ENCODE measurements at places on chromosomes 12 and 14. TPM values are rescaled to one million over a fixed set of nuclear protein-coding genes. Genes with fewer than 3 reads are reported as not detected.

TMEM119 gene
- total RNA-seq, result under 0.01 TPM

SLC8A3 gene
- 32.6 TPM for total RNA-seq

CKB gene
- total RNA-seq, result 44.4 TPM

AICDA gene
- total RNA-seq, result not detected

ORAI1 gene
- 93.7 TPM for total RNA-seq

SPIC gene
- not detected for total RNA-seq

GPR132 gene
- total RNA-seq, result 13.5 TPM

REM2 gene
- under 0.01 TPM for total RNA-seq

AKAP5 gene
- 0.27 TPM for total RNA-seq

POLE2 gene
- total RNA-seq, result 11.3 TPM

ADSS1 gene
- total RNA-seq, result 3.8 TPM

ACTN1 gene
- 62.5 TPM for total RNA-seq

NXPH4 gene
- not detected for total RNA-seq

GRCh38 chr14:51716610-51717009, 64.9 kb downstream of the FRMD6 start:
- no peak for DNase-seq

- no peak for DNase-seq
Measured at GRCh38 chr12:109689426-109689825, 24.2 kb upstream of the FAM222A start.

DNA sequence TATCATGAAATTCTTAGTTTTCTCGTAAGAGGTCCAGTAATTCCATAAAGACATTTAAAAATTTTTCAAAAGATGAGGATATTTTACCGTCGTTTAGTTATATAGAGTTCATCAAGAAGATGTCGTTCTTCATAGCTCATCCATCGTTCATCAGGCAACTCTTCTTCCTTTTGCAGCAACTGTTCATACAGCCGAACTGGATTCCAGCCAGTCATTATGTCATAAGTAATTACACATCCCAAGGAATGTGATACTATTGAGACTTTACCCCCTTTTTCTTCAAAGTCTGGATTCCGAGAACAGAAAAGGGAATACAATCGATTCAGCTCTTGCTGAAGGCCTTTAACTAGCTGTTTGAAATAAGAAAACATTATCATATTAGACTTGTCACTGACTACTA, 90.3 kb downstream of the DDHD1 start:
- DNase-seq, result no peak

DNA sequence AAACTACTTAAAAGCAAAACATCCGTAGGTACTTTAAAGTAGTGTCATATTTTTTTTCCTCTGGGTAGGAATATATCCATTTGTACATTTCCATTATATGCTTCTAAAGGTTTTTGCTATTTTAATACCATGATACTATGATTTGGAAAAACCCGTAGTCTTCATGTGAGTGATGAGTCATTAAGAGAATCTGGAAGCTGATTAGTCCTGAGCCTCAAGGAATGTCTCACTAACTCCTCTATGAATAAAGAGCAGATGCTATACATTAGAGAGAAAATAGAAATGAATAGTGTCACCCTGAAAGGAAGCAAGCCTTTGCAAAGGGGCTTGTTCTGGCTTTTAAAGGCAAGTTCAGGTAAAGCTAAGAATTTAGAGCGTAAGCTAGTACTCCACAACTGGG, 432.1 kb downstream of the CCDC91 start:
- no peak for DNase-seq

- no peak for DNase-seq
Measured at GRCh38 chr14:26773906-26774593, 176.2 kb upstream of the NOVA1 start.

GRCh38 chr12:2891240-2892053, 756 bp downstream of the TULP3 start:
- DNase-seq, result peak; percentile 26

DNA sequence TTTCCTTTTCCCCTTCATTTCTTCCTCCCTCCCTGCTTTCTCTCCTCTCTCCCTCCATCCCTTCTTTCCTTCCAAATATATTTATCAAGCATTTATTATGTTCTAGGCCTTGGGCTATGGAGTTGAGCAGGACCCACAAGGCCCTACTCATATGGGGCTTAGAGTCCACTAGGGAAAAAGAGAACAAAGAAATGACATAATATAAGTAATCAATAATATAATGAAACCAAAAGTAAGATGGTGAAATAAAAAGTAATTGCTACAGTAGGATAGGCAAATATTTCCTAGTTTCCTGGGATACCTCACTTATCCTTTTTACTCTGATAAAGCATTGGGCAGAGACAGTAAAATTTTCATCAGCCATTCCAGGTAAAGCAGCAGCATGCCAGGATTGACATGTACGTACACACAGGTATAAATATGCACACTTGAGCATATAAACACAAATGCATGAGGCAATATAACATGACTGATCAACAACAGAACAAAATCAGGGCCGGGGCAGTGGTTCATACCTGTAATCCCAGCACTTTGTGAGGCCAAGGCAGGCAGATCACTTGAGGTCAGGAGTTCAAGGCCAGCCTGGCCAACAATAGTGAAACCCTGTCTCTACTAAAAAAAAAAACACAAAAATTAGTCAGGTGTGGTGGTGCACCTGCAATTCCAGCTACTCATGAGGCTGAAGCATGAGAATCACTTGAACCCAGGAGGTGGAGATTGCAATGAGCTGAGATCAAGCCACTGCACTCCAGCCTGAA, 35.5 kb upstream of the CSRP2 start:
- no peak for DNase-seq

GRCh38 chr14:32733015-32733414, 205.7 kb upstream of the NPAS3 start:
- no peak for DNase-seq

- no peak for DNase-seq
Measured at GRCh38 chr14:100587086-100587762, at the start of gene BEGAIN. BEGAIN (minus strand) TSS chr14:100587417; CDS start chr14:100587290, 127 bp downstream.

GRCh38 chr12:70049596-70050360, 193.5 kb upstream of the CNOT2 start:
- DNase-seq, result no peak

- peak; percentile 45 for DNase-seq
Measured at GRCh38 chr12:101823891-101824290, 6.9 kb downstream of the GNPTAB start.

GRCh38 chr12:50271724-50272247, 11.5 kb downstream of the LIMA1 start:
- no peak for DNase-seq

- DNase-seq, result no peak
Measured at GRCh38 chr12:45125997-45126396, 75.1 kb upstream of the DBX2 start.

DNA sequence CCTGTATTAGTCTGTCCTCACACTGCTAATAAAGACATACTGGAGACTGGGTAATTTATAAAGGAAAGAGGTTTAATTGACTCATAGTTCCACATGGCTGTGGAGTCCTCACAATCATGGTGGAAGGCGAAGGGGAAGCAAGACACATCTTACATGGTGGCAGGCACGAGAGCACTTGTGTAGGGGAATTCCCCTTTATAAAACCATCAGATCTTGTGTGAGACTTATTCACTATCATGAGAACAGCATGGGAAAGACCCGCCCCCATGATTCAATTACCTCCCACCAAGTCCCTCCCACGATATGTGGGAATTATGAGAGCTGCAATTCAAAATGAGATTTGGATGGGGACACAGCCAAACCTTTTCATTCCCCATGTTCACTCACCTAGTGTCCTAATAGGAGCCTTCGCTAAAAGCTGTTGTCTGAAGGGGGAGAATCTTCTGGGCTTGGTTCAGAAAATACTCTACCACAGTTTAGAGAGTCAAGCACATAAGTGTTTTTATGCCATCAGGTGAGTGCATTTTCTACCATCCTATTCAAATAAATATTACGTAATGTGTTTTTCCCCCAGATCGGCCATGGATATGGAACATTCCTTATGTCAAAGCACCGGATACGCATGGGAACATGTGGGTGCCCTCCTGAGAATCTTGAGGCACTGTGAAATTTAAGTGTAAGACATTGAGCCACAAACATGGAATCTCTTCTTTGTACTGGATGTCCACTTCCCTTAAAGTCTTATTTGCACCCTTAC, 19.1 kb upstream of the KCNK13 start:
- DNase-seq, result no peak

GRCh38 chr12:125187148-125187745, 122.0 kb downstream of the AACS start:
- no peak for DNase-seq

DNA sequence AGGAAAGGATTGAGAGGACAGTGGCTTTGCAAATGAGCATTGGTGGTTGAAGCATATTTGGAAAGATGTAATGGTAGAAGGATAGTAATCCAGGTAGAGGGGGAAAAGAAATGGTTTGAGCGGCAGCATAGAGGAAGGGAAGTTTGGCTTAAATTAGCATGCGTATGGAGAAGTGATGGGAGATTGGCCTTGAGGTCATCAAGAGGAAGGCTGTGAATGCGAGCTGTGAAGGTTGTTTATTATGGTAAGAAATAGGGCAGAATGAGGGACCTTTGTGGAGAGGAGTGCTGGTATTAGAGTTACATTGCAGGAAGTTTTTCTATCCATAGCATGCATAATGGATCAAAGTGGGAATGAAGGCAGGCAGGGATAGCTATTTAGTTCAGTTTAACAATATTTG, 162.1 kb downstream of the TMTC2 start:
- DNase-seq, result no peak

DNA sequence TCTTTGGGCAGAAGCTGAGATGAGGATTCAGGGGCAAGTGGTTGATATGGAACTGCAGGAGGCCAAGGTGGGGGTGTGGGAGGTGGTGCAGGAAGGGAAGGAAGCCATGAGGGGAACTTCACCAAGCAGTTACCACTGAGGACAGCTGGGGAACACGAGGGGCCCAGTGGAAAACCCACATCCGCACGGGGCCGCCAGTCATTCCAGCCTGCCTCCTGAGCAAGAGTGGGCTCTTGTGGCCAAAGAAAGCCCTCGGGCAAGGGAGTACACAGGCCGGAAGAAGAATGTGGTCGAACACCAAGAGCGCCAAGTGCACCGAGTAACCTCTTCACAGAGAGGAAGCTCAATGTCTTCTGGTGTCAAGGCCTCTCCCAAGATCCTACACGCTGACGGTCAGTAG, 252.2 kb upstream of the FOXN3 start:
- DNase-seq, result no peak

DNA sequence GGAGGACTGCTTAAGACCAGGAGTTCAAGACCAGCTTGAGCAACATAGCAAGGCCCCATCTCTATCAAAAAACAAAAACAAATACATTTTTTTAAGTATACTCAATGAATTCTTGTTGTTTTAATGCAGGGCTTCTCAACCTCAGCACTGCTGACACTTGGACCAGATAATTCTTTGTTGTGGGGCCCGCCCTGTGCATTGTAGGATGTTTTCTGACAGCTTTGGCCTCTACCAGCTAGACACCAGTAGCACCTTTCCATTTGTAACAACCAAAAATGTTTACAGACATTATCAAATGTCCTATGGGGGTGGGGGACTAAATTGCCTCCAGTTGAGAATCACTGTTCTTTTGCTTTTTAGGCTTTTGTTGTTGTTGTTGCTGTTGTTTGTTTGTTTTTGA, 128.1 kb upstream of the MDM1 start:
- DNase-seq, result no peak

DNA sequence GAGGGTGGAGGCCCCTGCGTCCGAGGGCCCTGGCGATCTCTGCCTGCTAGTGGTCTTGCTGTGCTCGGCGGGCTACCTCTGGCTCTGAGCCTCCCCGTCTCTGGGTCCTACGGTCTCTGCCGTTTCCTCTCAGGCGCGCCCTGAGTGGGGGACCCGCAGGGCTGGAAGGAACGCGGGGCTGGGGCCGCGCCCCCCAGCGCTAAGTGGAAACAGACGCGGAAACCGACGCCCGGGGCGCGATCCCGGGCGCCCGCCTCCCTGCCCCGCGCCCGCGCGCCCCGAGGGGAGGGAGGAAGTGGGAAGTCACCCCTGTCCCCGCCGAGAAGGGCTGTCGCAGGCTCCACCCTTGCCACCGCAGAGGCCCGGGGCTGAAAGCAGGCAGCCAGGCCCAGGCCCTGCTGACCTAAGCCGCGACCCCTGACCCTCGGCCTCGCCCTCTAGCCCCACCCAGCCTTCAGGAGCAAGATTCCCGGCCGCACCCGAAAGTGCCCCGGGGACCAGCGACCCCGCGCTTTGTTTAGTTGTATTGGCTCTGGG, 831 bp downstream of the CRIP1 start:
- no peak for DNase-seq

DNA sequence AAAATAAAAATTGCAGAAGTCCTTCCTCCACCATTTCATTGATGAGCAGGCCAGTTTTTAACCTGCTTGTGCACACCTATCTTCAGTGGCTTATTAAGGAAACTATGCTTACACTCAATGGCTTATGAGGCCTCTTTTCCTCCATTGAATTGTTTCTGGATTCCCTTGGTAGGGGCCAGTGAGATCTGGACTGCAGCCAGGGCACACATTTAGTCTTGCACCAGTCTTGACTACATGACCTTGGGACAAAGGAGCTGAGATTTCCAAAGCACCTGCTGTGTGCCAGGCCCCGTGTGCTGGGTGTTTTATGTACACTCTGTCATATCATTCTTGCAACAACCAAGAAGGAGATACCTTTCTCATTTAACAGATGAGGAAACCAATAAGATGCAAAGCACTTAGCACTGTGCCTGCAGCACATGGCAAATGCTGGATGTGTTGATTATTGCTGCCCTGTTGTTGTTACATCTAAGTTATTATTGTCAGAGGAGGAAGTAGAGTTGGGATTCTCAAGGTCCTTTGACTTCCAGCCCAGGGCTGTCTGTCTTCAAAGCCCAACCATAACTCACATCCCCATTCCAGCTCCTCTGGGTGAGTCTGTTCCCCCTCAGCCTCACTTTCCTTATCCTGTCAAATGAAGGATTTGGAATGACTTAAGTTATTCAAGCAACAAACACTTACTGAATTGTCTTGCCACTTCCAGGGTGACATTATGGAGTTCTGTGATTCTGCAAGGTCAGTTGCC, 31.6 kb upstream of the RIN3 start:
- no peak for DNase-seq

- no peak for DNase-seq
Measured at GRCh38 chr14:70919774-70920173, 12.5 kb downstream of the PCNX1 start.

DNA sequence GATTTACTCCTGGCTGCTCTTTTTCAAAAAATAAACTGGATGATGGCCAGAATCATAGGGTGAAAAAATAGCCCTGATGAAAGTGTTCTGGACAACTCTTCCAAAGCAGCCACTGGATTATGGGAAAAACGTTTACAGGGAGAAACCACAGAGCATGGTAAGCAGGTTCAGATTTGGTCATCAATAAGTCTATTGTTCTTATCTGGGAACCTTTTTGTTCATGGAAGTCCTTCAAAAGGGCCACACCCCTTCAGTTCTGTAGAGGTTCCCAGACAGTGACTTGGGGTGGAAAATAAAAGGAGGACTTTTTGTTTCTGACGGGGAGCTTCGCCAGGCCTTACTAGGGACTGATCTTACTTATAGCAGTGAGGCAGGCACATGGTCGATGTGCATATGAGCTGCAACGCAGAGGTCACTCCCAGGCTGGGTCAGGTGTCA, 117.4 kb upstream of the SLC38A2 start:
- no peak for DNase-seq

GRCh38 chr12:81998761-81999378, 239.7 kb upstream of the PPFIA2 start:
- no peak for DNase-seq

GRCh38 chr14:53603994-53604393, 352.6 kb downstream of the BMP4 start:
- DNase-seq, result no peak

- peak; percentile 84 for DNase-seq
Measured at GRCh38 chr12:111529424-111530368, 69.4 kb downstream of the ATXN2 start.

Measured in hematopoietic multipotent progenitor cell (in vitro differentiated cells).